ENCODE measurements at places on chromosomes 6 and 20.

DNA sequence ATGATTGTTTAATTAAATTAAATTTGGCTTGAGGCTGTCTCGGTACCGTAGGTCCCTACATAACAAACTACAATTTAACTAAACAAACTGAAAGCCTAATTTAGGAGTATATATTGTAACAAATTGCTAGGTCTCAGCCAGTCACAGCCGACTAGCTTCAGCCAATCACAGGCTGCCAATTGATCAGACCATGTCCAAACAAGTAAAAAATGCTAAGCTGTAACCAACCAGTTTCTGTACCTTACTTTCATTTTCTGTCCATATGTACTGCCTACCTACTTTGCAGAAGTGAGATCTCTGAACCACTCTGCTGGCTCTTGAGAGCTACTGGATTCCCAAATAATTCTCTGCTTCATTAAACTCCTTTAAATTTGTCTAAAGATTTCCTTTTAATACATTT is 648.0 kb upstream of the GJE1 start:
- DNase-seq, result no peak

DNA sequence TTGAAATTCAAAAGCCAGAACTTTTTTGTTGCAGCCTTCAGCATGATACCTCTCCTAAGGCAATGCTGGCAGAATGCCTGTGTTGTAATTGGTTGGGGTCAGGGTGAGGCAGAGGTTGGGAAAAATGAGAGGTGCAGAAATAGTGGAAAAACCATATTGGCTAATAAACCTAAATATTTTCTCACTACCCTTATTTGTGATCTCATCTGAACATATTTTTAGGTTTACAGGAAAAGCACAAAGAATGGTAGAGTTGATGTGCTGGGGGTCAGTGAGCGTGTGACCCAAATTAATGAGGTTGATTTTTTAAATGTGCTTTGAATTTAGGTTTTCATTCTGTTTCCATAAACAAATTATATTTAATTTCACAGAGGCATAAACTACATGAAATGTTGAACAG is 437.3 kb downstream of the HDGFL1 start:
- no peak for DNase-seq

DNA sequence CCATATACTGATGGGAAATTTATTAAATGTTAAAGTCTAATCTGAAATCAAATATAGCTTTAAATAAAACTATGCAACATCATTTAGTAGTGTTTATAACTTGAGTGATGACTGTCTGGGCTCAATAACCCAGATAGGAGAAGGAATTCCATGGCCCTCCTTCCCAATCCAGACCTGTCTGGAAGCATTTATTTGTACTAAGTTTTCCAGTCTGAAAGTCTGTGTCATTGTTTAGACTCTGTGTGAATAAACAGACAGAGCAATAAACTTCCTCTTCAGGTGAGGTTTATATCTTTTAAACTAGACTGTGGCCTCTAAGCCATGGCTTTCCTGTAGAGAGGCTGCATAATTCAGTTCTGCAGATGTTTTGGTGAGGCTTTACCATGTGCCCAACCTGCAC is 176.4 kb downstream of the SOX4 start:
- DNase-seq, result no peak

- DNase-seq, result no peak
Observed at GRCh38 chr20:60057866-60058807, 99.9 kb downstream of the CDH26 start.

DNA sequence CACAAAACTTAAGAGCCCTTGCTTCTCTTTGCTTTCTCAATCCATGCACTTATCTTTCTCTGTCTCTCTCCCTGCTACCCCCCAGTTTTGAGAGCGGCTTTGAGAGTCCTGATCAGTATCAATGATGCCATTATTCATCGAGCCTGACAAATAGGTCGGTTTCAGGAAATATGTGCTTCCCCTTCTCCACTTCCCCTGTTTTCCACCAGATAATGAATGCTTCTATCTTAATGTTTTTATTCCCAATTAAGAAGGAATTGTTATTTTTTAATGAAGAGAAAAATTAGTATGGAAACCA is 117.7 kb downstream of the KIF13A start:
- no peak for DNase-seq

DNA sequence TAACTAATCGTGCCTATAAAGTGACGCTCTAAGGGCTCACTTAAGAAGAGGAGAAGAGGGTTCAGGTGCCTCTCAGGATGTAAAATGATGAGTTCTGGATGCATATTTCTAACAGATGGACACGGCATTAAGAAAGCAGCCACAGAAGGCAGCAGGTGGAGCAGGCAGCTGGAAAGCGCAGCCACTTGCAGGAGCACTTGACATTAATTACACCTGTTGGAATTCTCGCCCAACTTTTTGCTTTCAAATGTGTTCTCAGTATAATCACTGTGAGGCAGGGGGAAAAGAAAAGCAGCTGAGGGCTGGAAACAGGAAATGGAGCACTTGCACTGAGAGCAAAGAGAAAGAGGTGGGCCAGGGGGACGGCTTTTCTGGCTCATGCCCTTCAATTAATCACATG is 164.2 kb downstream of the NKAIN2 start:
- DNase-seq, result peak; percentile 98

GRCh38 chr6:13814938-13815575 is 700 bp upstream of the MCUR1 start:
- no peak for DNase-seq

DNA sequence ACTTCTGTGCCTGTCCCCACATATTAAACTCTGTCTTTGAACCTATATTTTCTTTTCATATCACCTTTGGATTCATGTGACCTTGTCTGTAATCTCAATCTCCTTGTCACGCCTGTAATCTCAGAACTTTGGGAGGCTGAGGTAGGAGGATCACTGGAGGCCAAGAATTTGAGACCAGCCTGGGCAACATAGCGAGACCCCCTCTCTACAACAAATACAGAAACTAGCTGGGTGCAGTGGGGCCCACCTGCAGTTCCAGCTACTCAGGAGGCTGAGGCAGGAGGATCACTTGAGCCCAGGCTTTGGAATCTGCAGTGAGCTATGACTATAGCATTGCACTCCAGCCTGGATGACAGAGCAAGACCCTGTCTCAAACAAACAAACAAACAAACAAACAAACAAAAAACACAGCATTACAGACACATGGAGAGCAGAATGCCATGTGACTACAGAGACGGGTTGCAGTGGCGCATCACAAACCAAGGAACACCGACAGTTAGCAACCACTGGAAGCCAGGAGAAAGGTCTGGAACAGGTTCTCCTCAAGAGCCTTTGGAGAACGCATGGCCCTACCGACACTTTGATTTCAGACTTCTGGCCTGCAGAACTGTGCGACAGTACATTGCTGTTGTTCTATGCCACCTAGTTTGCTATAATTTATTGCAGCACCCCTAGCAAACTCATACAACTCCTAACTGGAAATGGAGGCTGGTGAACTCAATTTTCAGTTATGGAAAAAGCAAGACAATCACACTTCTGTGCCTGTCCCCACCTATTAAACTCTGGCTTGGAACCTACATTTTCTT is 14.6 kb upstream of the TIAM2 start:
- DNase-seq, result no peak

DNA sequence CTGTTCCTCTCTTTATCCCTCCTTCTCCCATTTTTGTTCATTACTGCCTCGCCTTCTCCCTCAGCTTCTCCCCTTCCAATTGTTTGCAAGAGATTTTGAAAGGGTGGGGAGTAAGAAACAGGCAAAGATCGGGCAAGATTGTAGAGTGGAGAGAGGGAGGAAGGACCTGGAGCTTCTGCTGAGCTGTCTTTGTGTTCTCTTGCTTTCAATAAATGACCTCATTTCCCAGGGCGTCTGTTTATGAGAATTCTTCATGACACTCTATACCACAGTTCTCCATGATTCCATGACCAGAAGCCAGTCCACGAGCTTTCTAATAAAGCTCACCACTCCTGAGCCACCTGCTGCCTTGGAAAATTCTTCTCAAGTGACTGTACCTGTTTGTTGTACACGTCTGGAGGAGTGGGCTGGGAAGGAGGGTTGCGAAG is 50.0 kb upstream of the PLEKHG1 start:
- DNase-seq, result no peak

GRCh38 chr20:32357375-32357868 is 709 bp upstream of the ASXL1 start:
- no peak for DNase-seq

DNA sequence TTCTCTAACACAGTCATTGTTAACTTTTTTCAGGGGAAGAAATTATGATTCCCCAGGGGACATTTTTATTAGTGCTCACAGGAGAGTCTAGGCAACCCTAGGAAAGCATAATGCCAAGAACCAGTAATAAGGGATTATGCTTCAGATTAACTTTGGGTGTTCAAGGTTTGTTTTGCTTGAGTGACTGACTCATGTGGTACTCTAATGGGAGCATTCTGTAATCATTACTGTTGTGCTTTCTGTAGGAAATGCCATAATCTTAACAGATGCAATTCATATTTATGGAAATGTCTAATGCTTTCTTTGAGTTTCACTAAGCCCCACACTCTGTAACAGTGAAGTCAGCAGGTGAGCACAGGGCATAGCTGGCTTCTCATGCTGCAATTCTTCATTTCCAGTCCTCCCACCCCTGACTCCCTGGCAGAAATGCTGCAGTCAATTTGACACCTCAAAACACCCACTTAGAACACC is 263.4 kb upstream of the MAN1A1 start:
- DNase-seq, result no peak

DNA sequence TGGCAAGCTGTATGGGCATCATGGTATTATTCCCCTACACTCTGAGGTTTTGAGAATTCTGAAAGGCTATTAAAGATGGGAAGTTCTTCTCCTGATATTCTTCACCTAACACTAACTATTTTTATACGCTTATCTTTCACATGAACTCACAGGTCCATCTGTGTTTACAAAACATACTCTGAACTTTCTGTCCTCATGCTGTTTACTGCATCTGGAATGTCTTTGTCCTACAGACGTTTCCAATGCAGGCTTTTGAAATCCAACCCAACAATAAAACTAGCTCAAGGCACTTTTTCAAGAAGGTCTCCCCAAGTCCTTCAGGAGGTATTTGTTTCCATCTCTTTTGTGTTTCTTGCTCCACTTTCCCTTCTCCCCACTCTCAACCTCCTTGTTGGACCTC is 60.5 kb upstream of the MLIP start:
- no peak for DNase-seq

GRCh38 chr20:15922556-15922955 is 650.7 kb downstream of the KIF16B start:
- DNase-seq, result no peak

DNA sequence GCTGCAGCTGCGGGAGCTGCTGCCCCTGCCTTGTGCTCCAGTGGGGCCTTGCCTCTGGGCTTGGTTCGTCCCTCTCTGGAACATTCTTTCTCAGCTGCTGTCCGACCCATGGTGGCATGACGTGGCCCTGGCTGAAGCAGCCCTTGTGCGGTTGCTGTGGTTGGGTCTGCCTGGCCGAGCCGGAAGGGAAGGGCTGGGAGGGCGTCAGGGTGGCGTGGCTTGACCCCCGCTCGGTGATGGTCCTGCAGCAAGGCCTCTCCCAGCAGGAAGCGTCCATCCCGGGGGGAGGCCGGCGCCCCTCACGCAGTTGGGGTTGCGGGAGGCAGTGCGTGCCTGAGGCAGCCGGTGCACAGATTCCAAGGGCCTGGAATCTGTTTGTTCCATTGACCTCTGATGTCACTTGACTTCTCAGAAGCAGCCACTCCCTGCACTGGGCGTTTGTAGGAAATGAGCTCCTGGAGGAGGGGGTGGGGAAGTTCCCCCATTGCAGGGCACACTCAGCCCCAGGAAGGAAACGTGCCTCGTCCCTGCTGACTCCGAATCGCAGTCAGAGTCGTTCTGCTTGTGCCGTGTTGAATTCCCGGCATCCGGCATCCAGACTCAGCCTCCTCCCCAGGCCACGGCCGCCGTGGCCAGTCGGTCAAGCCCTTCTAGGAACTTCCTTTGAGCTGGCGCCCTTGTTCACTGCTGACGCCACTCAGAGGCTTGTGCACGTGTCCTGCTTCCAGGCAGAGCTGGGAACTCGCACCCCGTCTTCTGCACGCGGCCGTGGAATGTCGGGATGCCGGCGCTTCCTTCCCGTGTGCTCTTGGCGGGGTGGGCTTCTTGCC is 9.7 kb upstream of the TNFRSF6B start:
- no peak for DNase-seq

- DNase-seq, result no peak
Observed at GRCh38 chr20:58558486-58559367, 43.5 kb upstream of the APCDD1L start.

All from NCI-H774 (cell line).